ENCODE measurements at places on chromosomes 6 and 20.

GRCh38 chr6:53441035-53441493, 92.3 kb upstream of the ELOVL5 start:
- no peak for DNase-seq

GRCh38 chr6:56370127-56370540, 122.8 kb upstream of the COL21A1 start:
- DNase-seq = no peak

DNA sequence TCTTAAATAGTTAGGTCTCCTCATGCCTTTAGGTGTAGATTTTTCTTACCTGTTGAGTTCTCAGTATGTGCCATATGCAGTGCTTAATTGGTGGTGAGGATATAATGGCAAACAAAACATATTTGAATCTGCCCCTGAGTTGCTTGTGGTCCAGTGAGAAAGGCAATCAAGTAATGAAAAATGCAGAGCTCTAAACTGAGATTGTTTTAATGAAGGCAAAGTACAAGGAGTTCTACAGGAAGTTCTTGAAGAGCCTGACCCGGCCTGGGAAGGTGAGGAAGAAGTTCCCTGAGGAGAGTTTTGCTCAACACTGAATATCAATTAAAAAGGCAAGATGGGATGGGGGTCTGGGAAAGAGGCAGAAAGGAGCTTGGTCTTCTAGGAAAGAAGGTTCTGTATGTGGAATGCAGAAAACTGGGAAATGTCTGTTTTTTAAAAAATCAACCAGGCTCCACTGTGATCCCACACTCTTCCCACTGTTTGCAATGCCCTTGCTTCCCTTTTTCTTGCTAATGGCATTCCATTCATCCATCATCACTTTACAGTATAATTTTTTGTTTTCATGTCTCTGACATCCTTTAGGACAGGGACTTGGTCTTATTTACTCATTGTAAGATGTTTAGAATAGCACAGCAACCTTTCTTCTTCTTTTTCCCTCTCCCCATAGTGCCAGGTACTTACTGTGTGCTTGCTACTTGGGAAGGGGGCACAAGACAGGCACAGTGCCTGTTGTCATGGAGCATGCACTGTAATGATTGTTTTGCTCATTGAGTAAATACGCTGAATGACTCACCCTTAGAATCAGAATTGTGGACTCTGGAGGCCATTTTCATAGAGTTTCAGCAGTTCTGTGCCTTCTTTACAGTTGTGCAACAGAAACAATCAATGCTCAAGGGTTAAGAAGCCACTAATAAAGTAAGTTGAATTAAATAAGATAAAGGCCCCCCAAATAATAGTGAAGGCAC, 64.3 kb downstream of the ANKS1A start:
- DNase-seq = no peak

- DNase-seq = no peak
These were observed 101.9 kb downstream of the QRSL1 start for GRCh38 chr6:106731144-106731842.

GRCh38 chr20:1524004-1524403, 32.8 kb upstream of the SIRPB2 start:
- no peak for DNase-seq

DNA sequence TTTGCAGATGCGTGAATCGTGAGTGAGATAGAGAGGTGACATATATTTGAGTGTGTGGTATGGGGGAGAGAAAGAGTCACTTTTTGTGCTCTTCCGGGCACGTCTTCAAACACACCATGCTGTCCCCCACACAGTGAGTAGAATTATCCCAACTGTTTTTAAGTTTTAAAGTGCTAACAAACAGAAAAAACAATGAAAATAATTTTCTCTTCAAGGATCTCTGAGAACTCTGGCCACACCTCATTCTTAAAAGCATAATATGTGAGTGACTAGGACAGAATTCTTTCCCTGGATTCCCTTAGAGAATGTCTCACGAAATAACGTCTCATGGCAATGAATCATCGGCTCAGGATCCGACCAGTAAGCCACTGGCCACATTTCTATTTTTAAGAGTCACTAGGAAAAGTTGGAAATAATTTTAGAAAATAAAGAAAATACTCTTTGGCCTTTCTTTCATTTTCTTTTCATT, 235.7 kb upstream of the ZNF217 start:
- DNase-seq = no peak

GRCh38 chr6:28489366-28490204, 26.0 kb downstream of the GPX6 start:
- DNase-seq = peak; percentile 75

GRCh38 chr6:30234356-30234755, 21.1 kb upstream of the TRIM26 start:
- no peak for DNase-seq

- DNase-seq = peak; percentile 54
These were observed at the start of gene CRIP3 for GRCh38 chr6:43308101-43308989. TSS of gene CRIP3 (minus strand) at chr6:43308826. CDS start at chr6:43308792, 34 bp downstream.

DNA sequence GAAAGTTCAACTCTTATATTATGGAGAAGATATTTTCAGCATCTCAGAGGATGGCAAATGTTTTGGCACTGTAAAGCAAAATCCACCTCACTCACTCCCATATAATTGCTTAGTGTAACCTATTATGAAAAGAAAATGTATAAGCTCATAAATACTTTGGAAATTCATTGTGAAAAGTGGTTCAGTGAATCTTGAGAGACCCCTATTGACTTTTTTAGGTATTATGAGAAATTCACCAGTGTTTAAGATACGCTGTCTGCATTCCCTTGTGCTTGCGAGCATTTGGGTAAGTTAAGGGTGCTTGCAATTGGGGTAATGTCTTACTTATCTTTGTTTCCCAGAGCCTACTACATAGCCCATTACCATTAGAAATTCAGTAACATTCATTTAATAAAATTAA, 66.3 kb upstream of the BMP5 start:
- DNase-seq = no peak

DNA sequence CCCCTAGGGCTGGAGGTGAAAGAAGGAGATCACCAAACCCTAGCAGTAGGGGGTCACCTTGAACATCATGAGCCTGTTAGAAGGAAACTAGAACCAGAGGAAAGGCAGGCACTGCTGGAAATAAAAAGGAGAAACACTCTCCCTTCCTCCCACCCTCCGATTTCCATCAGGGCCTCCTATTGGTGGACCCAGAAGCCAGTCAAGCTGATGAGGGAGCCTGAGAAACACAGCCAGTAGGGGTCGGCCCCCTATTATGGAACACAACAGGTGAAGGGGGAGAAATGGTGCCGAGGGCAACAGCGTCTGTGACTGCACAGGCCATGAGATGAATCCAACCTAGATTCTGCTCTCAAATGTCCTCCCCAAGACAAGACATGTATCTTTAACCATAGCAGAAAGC, 156.1 kb upstream of the LRFN2 start:
- DNase-seq = no peak

DNA sequence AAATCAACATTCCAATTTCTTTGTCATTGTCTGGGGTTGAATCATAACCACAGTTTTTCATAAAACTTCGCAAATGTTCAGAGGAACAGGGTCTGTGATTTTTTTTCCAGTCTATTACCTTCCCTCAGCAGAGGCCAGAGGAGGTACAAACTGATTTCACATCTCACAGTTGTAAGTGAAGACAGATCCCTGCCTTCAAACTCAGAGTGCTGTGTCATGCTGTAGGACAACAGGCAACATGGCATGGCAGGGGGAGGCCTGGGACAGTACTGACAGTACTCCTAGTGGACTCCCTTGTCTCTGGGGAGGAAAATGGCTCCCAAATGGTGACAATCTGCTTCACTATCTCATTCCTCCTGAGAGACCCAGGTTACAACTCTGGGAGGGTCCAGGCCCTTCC, 308.6 kb downstream of the CDC5L start:
- no peak for DNase-seq

DNA sequence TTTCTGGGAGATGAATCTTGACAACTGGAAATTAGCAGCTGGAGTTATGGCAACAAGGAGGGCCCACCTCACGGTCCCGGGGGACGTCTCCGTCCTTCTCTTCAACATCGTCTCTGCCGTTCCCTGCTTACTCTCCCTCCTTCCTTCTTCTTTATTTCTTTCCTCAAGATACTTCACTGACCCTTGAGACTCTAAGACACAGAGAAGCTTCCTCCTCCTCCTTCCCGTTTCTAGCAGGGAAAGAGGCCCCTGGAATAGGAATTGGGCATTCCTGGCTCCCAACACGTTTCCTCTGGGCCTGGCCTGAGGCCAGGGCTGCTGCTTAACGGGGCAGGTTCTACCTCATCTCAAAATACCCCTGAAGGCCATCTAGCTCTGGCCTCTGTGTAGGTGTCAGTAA, 189.9 kb upstream of the GMDS start:
- no peak for DNase-seq

- DNase-seq = no peak
These were observed 741.4 kb upstream of the MAP3K7 start for GRCh38 chr6:91328241-91328640.

DNA sequence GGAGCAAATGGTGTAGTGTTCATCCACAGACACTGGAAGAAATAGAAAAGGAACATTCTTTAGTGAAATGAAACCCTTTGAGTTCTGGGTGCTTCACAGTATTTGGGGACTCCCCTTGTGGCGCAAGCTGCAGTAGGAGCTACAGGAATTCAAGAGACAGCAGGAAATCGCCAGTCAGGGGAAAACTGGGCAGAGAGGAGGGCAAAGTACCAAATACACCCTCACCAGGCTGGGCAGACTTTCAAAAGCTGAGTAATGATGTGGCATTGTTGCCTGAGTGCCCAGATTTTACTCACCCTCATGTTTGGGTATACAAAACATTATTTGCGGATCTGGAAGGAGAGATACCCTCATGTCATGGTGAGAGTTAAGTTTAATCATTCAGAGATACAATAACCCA, 97.9 kb downstream of the SOD2 start:
- no peak for DNase-seq

- DNase-seq = no peak
These were observed 1.8 kb downstream of the GJA1 start for GRCh38 chr6:121436960-121437850.

DNA sequence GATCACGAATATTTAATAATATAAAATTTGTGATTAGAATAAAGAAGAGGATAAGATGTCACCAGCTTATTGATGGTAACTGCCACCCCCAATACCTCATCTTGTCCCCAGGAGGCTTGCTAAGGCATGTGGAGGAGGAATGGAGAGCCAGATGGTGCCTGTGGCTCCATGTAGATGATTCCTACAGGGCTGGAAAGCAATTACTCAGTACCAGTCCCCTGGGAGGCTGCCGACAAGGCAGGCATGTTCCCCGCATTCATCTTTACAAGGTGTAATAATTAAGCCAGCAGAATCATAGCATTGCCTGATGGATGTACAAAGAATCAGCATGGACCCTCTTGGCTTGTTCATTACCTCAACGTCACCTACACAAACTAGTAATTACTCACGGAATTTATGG, 155.3 kb downstream of the PLCB1 start:
- no peak for DNase-seq

DNA sequence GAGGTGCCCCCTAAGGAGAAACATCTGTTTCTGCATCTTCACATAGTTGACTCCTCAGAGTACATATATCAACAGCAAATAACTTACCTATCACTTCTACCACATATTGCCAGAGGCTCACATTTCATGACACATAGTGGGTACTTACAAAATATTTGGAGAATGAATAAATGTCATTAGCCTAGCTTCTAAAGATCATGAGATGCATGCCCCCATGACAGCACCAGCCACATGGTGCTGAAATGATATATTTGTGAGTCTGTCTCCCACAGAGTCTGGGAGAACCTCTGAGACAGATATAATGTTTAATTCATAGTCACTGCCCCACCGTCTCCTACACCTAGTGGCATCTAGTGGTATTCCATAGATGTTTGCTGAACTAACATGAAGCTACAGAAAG, 555.6 kb downstream of the KIF16B start:
- no peak for DNase-seq

DNA sequence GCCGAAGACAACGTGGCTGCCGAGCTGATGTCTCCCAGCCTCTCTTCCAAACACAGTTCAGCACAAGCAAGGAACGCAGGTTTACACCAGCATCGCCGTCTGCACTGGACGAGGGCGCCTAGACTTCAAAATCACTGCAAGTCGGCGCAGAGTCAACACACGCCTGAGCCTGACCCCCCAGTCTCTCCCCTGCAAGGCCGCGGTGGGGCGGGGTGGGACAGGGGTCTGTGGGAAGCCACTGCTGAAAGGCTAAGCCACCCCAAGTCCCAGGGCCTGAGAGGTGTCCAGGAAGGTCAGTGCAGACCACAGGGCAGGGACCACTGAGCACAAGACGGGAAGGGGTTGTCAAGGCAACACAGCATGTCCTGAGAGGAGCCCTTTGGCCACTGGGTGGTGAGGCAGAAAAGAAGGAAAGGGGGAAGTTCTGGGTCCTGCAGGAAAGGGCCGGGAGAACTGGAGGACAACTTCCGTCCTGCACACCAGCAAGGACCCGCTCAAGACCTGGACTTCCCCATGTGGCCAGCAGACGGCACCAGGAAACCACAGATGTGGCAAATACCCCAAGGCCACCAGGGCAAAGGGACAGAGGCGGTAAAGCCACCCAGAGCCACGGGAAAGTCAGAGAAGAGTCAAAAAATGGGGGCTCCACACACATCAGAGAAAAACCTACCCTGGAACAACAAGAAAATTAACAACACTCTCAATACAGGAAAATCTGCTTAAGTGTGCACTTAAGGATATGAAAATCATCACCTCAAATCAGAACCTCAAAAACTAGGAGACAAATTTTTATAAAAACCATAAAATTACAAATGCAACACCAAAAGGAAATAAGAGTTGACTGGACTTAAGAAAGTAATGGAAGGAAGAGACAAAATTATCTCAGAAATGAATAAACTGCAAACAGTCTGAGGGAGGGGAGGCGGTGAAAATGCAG, 84.8 kb downstream of the TAF4 start:
- no peak for DNase-seq

GRCh38 chr6:151409260-151409659, 17.9 kb upstream of the ZBTB2 start:
- DNase-seq = peak; percentile 38

GRCh38 chr6:140923048-140923447, 1209.7 kb upstream of the GJE1 start:
- DNase-seq = no peak

DNA sequence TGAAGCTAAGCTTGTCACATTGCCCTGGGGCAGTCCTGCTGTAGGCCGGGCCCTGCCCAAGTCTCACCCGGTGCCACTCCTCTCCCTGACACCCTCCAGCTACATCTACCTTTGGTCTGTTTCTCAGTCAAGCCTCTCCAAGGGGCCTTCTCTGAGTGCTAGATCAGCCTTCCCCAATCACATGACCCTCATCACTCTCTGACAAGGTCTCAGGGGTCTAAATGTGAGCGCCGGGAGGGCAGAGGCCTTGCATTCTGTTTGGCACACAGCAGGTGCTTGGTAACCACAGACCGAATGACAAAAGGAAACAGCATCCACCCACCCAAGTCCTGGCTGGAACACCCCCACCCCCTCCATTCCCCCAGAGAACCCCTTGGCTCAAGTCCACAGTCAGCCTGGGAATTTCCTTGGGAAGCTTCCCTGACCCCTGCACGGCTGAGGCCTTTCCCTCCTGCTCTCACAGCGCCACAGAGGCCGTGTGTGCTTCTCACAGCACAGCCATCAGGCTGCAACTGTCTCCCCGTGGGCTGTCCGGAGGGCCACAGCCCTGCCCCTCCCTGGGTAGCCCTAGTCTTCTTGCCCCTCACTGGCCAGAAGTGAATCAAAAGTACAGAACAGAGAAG, 32.9 kb downstream of the PKIG start:
- DNase-seq = no peak

GRCh38 chr6:112332274-112332673, 14.9 kb upstream of the RFPL4B start:
- DNase-seq = no peak

Data from GM20000 (cell line).